Left lung (tissue), 14 donors: ENCODE measurements at places on chromosomes 4 and X. TPM values are rescaled to one million over a fixed set of nuclear protein-coding genes. Genes with fewer than 3 reads are reported as not detected.

DNA sequence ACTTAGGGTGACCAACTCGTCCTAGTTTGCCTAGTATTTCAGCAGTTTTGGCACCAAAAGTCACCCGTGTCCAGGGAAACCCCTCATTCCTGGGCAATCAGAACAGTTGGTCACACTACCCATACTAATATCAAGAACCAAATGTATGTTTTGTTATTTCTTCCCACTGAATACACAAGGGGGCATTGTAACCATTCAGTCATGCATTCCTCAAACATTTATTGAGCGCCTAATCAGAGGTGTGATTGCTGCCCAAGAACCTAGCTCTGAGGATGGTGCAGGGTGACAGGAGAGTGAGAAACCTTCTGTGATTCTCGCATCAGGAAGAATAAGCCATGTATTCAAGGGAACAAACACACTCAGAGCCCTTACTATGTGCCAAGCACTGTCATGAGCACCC lies 69.8 kb upstream of the RAI2 start:
- DNase-seq = no peak

- DNase-seq = no peak
Measured at GRCh38 chr4:72715299-72715698, 146.3 kb upstream of the ADAMTS3 start.

- DNase-seq = no peak
Measured at GRCh38 chr4:138800421-138800820, 215.2 kb upstream of the NOCT start.

DNA sequence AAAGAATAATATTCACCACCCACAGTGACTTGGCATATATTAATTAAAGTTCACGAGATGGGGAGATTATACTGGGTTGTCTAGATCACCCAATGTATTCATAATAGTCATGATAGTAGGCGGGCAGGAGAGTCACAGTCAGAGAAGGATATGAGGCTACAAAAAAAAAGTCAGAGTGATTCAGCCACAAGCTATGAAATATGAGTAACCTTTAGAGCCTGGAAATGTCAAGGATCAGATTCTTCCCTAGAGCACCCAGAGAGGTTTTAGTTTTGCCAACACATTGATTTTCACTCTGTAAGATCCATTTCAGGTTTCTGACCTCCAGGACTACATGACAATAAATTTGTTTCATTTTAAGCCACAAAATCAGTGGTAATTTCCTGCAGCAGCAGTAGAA lies 501.9 kb downstream of the GABRG1 start:
- no peak for DNase-seq

DNA sequence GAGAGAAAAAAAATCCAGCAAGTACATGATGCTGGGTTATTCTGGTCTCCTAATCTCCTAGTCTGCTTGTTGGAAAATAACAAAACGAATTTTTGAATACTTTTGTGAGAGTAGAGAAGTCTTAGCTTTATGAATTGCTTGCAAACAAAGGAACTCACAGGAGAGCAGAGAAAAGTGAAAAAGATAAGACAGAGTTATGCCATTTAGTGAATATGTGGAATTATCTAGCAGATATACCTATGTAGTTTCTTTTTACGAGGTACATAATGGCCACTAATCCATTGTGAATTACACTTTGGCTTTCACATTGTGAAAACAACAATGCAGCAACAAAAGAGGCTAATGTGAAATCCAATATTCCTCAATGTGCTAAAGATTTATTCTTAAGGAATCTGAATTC lies 226.7 kb downstream of the NDST4 start:
- no peak for DNase-seq

- DNase-seq = peak; percentile 43
Measured at GRCh38 chrX:106999002-106999975, 723 bp downstream of the MORC4 start.

TMEM154 gene
- polyA plus RNA-seq = 2.5 TPM

GRCh38 chrX:13691841-13692371 lies 3.0 kb downstream of the RAB9A start:
- no peak for DNase-seq

GRCh38 chr4:130603043-130603442 lies 1507.1 kb downstream of the C4orf33 start:
- no peak for DNase-seq

DNA sequence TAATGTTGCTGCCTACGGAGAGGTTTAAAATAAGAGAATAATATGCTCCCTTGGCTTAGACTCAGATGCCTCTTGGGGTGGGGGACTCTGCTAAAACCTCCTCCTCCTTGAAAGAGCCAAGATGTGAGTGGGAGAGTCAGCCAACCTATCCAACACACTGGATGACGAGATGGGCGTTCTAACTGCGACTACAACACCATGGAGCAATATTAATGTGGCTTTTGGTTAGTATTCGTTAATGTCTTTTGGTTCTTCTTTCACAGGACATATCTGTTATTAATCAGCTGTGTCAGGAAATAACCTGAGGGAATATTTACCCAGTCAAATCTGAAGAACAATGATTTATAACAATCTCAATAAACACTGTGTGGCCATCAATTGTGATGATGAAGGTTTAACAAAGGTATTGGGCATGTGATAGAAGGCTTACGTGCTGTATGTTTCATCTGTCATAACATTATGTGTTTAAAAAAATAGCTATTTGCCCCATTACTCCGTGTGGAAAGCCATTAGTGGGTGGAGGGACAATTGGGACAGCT lies 143.5 kb upstream of the FTHL17 start:
- DNase-seq = no peak

DNA sequence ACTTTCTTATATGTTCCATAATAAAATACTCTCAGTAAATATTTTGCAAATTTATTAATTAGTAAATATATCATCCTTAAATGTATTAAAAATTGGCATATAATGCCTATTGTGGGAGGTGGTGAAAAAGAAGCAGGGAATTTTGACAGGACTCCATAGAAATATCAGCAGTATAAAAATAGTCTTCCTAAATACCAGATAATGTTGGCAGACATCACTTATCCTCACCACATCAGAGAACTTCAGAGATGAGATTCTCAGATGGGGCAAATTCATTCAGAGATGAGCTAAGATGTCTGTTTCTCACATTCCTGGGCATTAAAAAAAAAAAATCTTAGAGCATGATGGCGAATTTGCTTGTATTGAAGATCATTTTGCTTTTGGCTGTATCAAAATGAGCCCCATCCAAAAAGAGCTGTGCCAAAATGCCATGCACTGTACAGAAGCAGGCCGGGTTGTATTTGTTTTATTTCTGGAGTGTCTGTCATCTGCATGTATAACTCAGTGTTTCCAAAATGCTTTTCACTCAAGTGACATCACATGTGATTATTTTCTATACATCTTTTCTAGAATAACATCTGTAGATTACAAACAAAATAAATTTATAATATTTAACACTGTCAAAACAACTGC lies 41.7 kb downstream of the ATP8A1 start:
- DNase-seq = no peak

DNA sequence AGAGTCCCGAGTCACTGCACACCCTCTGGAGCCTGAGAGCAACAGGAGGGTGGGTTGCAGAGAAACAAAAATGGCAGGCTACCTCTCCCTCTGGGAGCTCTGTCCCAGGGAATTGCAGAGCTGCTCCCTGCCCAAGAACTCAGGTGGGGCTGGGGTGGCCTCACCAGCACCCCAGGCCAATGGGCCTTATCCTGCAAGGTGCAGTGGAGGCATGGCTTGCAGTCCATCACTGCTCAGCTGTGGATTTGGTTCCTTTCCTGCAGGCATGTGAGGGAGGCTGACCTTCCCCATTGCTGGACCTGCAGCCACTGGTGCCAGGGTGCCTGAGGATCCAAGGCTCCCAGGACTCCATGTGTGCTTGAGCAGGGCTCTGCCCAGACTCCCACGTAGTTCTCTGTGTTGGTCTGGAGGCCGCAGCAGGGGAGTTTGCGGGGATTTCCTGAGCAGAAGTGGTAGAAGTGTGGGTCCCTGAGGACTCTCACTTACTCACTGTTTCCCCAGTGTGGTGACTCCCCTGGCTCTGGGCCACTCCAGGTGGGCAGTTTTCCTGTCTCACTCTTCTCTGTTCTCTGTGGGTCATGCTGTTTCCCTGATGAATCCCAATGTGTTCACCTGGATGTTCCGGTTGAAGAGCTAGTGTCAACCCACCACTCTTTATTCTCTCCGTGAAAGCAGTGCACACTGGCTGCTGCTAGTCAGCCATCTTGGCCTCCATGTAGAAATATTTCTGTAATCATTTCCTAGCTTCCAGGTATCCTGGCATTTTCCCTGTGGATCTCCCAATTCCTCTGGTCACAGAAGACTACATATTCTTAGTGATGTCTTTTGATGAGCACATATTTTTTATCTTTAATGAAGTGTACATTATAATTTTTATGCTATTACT lies 82.3 kb downstream of the ARHGAP24 start:
- no peak for DNase-seq

FAM236D gene
- not detected for polyA plus RNA-seq

DNA sequence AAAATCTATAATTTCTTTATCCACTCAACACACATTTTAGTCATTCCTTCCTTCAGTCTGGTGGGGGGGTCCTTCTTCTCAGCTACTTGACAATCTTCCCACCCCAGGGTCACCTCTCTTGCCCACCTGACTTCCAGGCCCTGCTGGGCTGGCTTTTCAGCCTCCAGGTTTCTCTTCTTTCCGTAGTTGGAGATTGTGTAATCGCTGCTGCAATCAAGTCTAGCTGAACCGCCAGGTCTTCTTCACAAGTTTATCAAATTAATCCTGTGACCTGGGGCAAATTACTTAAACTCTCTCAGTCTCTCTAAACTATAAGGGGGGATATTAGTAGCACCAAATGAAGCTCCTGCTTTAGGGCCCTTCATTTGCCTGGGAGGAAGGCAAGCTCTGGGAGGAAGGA lies 102.9 kb upstream of the TNIP3 start:
- DNase-seq = no peak

EPGN gene
- not detected for polyA plus RNA-seq

- peak; percentile 31 for DNase-seq
Measured at GRCh38 chr4:131499141-131499873, 1649.8 kb upstream of the PCDH10 start.

- no peak for DNase-seq
Measured at GRCh38 chr4:4200624-4201023, 26.1 kb downstream of the OTOP1 start.

PNMA6A gene
- 2.2 TPM for polyA plus RNA-seq

- DNase-seq = no peak
Measured at GRCh38 chr4:125389713-125390112, 75.0 kb downstream of the FAT4 start.

DNA sequence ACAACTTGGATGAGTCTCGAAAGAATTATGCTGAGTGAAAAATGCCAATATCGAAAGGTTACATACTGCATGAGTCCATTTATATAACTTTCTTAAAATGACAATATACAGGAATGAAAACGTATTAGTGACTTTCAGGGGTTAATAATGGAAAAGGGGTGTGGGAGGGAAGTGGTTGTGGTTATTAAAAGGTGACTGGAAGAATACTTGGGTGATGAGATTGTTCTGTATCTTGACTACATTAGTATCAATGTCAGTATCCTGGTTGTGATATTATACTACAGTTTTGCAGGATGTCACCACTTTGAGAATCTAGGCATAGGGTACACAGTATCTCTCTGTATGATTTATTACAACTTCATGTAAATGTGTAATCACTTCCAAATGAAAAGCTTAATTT lies 204.5 kb downstream of the DTHD1 start:
- DNase-seq = no peak

- no peak for DNase-seq
Measured at GRCh38 chr4:159542296-159542695, 439.4 kb downstream of the RAPGEF2 start.

GUCY1A1 gene
- polyA plus RNA-seq = 155 TPM

- DNase-seq = no peak
Measured at GRCh38 chr4:15005474-15006115, 3.3 kb downstream of the CPEB2 start.

ERAS gene
- 0.26 TPM for polyA plus RNA-seq

TMEM150C gene
- 15.8 TPM for polyA plus RNA-seq

TECRL gene
- not detected for polyA plus RNA-seq

DNA sequence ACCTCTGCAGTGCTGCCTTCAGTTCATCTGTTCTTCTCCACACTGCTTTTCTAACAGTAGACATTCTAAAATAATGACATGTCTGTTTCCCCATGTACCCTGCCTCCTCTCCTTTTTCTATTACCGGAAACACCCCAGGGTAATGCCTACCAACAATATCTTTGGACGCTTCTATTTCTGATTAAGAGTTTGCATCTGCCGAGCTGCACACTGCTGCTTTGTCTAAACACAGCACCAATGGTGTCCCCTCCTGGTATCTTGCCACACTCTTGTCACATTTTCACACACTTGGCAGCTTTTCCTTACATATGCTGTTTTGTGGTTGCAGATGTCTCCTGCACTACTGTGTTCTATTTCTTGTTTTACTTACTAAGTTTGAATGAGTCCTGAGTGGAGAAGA lies 288.8 kb downstream of the GRIA2 start:
- DNase-seq = no peak

- peak; percentile 3 for DNase-seq
Measured at GRCh38 chr4:146368209-146368608, 153.5 kb downstream of the SLC10A7 start.

DNA sequence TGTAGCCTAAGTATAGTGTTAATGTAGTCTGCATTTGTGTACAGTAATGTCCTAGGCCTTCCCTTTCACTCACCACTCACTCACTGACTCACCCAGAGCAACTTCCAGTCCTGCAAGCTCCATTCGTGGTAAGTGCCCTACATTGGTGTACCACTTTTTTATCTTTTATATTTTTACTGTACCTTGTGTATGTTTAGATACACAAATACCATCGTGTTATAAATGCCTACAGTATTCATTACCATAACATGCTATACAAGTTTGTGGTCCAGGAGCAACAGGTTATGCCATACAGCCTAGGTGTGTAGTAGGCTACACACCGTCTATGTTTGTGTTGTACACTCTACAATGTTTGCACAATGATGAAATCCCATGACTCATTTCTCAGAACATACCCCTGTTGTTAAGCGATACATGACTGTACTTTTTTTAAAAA lies 15.4 kb downstream of the TSPAN5 start:
- no peak for DNase-seq

FAM133A gene
- polyA plus RNA-seq = 0.10 TPM

LONRF3 gene
- polyA plus RNA-seq = 3.2 TPM

DNA sequence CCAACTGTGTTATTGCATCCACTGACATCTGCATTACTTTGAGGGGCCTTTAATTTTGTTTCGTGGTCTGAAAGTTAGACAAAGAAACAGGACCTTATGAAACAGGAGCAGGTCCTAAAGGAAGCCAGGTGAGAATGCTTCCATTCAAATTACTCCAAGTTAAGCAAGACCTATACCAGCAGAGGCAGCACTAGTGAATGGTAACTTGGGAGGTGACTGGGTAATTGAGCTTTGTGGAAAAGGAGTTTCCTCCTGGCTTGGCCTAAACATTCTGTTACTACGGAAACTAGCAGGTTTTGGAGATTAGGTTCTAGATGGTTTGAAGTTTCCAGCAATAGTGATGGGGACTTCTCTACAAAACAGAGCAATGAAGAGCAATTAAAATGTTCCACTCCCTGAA lies 173.5 kb downstream of the NKX6-1 start:
- DNase-seq = no peak
